ENCODE measurements at places on chromosomes 5 and 9.

- ATAC-seq: no peak
Observed at GRCh38 chr5:143720689-143721088, 91.3 kb upstream of the HMHB1 start.

DNA sequence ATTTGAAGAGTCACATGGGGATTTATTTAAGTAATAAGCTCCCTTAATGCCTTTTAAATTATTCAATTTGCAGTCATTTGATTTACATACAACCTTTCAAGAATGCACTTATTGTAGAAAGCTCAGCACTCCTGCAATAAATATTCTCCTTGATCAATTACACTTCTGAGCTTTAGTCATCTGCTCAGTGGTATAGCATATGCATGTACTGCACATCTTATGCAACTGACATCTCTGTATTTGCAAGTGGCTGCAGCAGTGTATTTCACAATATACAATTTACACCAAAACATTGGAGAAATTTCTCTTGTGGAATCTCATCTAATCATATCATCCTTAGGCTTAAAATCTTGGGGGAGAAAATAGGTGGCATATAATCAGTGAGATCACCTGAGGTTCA is 325.7 kb downstream of the SLF1 start:
- no peak for ATAC-seq

DNA sequence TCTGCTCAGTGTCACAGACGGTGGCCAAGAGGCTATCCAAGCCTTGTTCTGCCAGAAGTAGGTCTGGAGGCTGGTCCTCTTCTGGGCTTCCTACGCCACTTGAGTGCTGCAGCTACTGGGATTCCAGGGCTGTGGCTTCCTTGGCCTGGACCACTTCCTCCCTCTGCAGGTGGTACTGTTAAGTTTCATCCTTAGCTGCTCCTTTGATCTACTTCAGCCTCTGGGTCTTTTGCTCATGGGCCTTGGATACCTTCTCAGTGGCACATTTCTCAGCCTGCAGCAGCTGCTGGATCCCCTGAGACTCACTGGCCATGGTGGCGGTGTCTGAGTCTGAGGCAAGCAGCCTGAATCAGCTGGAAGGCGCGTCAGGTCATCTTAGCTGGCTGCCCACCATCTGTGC is 10.3 kb downstream of the CNOT8 start:
- ATAC-seq: no peak

GRCh38 chr5:103114440-103114839 is 5.5 kb downstream of the GIN1 start:
- no peak for ATAC-seq

GRCh38 chr5:160118349-160119141 is 705 bp downstream of the PWWP2A start:
- ATAC-seq: peak; percentile 0

- no peak for ATAC-seq
Observed at GRCh38 chr9:122949696-122950095, 8.9 kb downstream of the RABGAP1 start.

GRCh38 chr9:95419444-95419843 is 97.3 kb downstream of the PTCH1 start:
- ATAC-seq: no peak

DNA sequence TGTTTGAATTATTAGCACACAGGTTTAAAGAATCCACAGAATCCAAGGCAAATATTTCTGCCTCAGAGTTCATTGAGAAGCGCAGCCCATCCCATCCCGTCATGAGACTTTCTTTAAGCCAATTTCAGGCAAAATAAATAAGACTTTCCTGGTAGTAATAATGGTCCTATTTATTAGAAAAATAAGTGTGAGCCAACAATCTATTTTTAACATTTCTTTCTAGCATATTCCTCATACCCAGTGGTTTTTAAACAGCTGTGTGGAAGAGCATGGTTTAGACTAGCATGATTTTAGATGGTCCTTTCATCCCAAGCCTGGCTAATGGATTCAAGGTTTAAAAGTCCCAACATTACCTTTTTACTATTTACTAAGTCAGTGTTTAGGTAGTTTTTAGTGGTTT is 125.8 kb downstream of the SCAMP1 start:
- ATAC-seq: no peak

DNA sequence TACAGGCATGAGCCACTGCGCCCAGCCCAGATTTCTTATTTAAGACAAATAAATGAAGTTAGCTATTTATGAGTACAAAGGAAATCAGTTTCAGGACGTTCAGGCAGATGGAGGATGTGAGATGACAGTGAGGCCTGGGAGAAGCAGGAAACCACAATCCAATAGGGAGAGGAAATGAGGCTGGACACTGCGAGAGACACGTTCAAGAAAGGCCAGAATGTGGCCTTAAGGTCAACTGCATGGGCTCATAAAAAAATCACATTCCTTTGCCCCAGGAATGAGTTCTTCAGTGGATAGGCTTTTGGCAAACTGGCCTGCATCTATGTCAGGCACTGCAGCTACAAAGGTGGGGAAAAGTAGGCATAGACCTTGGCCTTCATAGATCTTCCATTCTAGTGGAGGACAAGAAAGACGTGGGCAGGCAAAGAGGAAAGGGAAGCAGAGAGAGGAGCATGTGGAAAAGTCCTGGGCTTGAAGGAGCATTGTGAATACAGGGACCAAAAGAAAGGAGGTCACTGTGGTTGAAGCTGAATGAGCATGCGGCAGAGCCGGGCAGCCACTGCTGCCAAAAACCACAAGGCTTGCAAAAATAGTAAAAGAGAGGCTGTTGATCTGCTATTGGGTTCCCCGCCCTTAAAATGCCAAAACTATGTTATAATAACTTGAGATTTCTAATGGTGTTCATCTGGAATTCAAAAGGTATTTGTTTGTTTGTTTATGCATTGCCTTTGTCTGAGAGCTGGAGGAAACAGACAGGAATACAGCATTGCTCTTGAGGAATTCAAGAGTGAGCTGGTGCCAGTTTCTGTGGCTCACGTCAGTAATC is 133.0 kb downstream of the GNA14 start:
- no peak for ATAC-seq

- no peak for ATAC-seq
Observed at GRCh38 chr5:113166852-113167366, 190.3 kb downstream of the DCP2 start.

DNA sequence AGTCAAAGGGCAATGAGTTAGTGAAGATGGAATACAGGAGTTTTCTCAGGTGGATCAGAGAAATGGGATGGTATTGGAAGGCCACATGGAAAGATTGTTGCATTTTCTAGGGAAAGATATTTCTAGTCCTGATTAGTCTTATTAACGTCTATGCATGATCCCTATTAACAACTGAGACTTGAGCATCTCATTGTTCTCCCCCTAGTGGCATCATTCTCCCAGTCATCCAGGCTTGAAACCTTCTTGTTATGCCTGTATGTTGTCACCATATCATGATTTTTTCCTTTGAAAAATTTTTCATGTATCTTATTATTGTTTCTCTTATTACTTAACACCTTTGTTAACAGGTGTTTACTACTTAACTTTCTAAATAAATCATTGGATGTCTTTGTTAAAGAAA is 34.4 kb downstream of the KIF2A start:
- ATAC-seq: no peak

- ATAC-seq: no peak
Observed at GRCh38 chr5:94748212-94748611, 129.7 kb downstream of the SLF1 start.

GRCh38 chr9:127508901-127509260 is 57.6 kb downstream of the LRSAM1 start:
- no peak for ATAC-seq

DNA sequence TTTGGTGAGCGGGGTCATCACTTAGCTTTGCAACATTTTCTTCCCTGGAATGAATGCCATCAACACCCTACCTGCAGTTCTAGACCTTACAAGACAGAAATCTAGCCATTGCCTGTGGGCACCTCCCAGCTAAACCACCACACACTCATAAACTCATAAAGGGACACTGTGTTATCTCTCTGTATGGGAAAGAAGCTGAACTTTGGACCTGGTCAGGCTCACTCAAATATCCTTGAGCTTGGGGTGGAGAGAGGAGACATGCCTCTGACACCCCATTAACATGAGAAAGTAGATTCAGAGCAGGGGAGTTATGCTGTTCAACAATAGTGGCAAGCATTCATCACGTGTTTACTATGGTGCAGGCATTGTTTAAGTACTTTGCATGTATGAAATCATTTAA is 205.6 kb downstream of the ZNF462 start:
- no peak for ATAC-seq

DNA sequence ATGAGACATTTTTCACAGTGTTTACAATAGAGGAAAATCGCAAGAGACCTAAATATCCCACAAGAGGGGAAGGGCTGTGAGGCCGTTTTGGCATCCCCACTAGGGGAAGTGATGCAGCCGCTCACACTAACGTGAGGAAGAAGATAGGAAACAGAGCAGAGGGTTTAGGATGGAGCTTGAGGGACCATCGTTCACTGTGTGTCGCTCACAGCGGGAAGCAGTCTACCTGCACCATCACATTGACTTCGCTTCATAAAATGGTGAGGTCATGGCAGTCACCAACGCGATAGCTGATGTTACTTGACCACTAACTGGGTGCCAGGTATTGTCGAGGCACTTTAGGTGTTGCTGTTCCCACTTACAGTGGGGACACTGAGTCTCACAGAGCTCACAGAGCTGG is 35.6 kb downstream of the PRRX2 start:
- no peak for ATAC-seq

- ATAC-seq: no peak
Observed at GRCh38 chr5:179763215-179763945, 30.4 kb upstream of the LTC4S start.

DNA sequence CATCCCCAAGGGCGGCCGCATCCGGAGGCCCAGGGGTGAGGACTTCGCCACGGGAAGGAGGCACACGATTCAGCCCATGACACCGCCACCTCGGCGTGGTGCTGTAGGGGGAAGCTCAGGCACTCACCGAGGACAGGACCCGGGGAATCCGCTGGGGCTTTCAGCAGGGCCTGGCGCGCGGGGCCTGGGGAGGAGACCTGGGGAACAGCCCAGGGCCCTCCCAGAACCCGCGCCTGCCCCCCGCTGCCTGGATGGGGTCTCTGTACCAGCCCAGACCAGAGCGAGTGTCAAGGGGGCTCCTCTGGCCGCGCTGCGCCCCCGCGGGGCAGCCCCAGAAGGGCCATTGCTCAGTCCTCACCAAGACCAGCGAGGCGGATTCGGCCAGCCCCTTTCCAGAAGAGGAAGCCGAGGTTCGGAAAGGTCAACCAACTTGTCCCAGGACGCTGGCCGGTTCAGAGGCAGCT is 12.8 kb downstream of the COL23A1 start:
- no peak for ATAC-seq

DNA sequence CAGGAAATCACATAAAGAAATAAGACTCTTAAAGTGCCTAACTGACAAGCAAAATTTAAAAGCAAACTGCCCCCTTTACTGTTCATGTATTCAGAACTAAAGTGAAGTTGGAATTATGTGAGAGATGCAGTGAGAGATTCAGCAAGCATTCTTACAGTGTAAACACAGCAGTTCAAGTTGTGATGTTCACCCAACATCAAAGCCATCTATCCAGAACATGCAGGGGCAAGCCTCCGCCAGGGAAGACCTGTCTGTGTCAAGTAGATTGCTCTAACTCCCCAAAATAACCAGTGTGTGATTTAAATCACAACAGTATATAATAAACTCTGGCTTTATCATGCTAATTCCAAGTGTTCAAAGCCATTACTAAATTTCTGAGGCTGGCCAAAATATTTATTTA is 233.3 kb downstream of the BNC2 start:
- ATAC-seq: no peak

DNA sequence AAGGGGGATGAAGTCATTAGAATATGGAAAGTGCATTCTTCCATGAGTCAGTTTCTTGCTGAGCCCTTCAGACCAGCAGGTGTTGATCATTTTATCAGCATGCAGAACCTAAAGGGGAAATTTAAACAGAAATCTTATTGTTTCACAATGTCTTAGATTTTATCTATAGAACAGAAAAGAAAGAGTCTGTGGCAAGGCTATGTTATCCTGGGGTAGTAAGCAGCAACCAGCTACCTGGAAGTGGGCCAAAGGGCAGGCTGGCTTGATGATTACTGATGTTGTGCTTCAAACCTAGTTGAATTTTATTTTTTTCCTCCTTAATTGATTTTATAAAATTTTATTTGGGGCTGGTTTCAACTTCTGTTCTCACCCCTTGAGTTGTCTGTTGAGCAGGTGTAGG is 101.5 kb downstream of the LRRC70 start:
- ATAC-seq: no peak

- ATAC-seq: no peak
Observed at GRCh38 chr5:130870691-130871090, 294.4 kb downstream of the HINT1 start.

- ATAC-seq: no peak
Observed at GRCh38 chr9:135501261-135502167, 1.0 kb downstream of the MRPS2 start.

GRCh38 chr9:88993871-88994460 is 2.7 kb downstream of the S1PR3 start:
- ATAC-seq: no peak

- ATAC-seq: no peak
Observed at GRCh38 chr5:169251333-169252084, 49.4 kb downstream of the SLIT3 start.

DNA sequence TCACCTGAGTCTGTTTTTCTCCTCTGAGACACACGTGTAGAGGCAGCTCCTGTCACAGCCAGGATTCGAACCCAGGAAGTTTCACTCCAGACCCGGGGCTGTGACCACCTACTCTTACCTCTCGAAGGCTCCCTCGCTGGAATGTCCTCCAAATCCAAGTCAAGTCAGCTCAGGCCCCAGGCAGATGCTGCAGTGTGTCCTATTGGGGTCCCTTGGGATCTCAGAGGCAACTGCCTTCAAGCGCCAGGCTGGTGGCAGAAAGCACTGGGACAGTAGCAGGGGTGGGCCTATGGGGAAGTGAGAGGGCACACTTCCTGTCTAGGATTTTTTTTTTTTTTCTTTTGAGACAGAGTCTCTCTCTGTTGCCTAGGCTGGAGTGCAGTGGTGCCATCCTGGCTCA is 762 bp upstream of the ST6GALNAC4 start:
- no peak for ATAC-seq

DNA sequence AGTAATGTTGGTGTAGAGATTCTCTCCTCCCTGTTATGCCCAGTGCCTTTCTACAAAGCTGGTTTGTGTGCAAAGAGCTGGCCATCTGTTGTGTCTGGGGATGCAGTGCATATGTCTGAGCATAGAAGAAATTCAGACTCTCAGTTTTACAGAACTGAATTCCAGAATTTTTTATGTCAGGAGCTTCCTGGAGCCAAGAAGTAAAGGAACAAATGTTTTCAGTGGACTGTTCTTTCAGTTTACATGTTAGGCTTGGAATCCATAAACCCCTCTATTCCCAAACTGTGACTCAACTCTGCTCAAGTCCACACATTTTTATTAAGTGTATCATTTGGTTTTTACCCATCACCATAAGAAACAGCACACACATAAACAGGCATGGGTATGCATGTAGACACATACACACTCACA is 366.0 kb downstream of the BRINP1 start:
- no peak for ATAC-seq

- ATAC-seq: no peak
Observed at GRCh38 chr5:17696627-17697026, 62.4 kb downstream of the TAF11L14 start.

DNA sequence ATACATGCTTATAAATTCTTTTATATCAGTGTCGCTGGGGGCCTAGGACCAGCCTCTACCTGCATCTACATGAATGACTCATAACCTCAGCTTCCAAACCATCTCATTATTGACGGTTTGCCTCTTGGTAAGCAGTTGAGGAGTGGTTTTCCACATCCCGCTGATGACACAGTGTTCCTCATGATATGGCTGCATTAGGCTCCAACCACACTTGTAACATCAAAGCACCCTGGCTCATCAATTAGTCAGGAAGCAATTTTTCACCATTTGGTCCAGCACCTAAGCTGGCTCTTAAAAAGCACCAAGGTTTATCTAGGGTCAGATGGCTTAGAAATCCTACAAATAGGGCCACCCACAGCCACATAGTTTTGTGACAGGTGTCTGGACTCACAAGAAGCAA is 402.4 kb downstream of the ARHGEF28 start:
- ATAC-seq: no peak
